ENCODE measurements at places on chromosomes 13 and 19. TPM values are rescaled to one million over a fixed set of nuclear protein-coding genes. Genes with fewer than 3 reads are reported as not detected.

ERICH4 gene
- not detected for total RNA-seq

CEACAM8 gene
- total RNA-seq: not detected

OLFM4 gene
- total RNA-seq: not detected

NPAS1 gene
- not detected for total RNA-seq

XAB2 gene
- total RNA-seq: 22.9 TPM

LRRC63 gene
- under 0.01 TPM for total RNA-seq

PSG7 gene
- total RNA-seq: not detected

ZNF497 gene
- 0.81 TPM for total RNA-seq

ZNF433 gene
- 2.8 TPM for total RNA-seq

Data from endothelial cell of coronary artery (primary cell).